ENCODE measurements at places on chromosomes 7 and 10.
A peak's percentile ranks its signal among the peaks of the same experiment; 100 is the strongest.

GRCh38 chr7:2803755-2804154 lies 40.4 kb downstream of the GNA12 start:
- no peak for DNase-seq

DNA sequence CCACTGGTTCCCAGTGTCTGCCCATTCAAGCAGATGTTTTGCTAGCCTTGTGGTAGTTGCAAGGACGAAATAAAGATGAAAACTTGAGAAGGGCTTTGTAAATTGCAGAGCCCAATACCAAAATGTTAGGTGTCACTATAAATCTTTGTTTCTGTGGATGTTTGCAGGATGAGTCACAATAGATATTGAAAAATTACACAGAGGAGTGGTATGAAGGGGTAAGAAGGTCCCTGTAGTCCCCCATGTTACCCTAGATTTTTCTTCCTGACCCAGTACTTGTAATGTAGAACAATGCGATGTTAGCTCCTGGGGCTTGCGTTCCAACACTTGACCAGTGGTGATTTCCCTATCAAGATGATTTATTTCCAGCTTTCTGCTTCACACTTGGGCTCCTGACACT lies 102.6 kb upstream of the LYZL1 start:
- DNase-seq: no peak

GRCh38 chr10:100997360-100998182 lies 2.0 kb upstream of the LZTS2 start:
- peak; percentile 52 for DNase-seq

DNA sequence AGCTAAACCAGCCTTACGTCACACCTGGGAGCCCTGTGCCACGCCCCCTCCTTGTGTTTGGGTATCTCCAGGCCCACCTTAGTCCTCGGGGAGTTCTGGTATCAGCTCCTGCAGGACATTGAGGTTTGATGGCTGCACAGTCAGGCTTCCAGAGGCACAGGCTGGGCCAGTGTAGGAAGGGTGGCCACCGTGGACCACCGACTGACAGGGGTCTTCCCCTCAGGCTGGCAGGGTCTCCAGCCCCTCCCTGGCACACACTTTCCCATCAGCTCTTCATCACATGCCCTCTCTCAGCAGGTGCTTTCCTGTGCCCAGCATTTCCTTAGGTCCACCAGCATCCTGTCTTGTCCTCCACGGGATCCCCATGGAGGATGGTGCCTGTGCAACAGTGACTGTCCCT lies 413.1 kb downstream of the TCERG1L start:
- no peak for DNase-seq

All from activated gamma-delta T cell treated with anti-CD3 and anti-CD28 coated beads, Interleukin-2, amount 50 U/mL, for 16 hours (primary cell).